ENCODE measurements at places on chromosomes 3 and 15.

DNA sequence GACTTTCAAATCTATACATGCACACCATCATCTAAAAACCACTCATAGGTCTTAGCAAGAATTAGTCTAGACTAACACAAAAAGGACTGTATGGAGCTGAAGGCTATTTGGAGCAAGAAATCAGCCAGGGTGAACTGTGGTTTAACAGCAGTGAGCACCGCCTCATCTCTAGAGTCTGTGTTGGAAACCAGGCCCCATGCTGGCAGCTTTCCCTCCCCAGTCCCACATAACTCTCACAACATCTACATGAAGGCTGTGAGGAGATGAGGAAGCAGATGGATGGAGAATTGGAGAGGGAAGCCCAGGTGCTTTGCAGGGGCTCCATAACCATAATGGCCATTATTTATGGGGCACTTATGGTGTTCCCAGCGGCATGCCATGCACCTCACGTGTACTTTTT, 133.2 kb upstream of the TOPAZ1 start:
- DNase-seq: no peak

DNA sequence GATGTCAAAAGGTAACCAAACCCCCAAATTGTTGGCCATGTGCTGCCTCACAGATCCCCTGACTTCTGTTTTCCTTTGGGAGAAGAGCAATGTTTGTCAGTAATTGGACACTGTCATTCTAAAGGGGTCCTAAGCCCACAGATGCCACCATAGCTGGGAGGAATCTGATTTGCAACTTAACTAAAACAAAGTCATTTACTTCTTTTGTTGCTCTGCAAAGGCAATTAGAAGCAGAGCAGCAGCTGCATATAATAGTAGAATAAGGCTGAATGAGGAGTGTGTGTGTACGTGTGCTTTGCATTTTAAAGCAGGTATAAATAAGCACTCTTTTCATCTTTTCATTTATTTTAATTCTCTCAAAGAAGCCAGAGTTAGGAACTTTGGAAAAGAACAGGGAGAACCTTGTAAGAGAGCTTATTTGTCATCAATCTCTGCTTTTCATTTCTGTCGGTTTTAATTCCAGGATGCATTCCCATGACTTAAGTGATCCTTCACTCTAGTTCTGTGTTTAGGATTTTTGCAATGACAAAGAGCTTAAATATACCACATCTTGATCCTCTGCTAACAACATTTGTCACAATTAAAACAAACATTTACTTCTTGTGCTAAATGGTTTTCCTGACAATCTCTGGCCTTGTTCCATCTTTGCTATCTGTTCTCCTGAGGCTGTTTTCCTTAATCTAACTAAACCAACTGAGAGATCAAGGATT, 530.2 kb upstream of the CBLB start:
- DNase-seq: no peak

- DNase-seq: no peak
Observed at GRCh38 chr3:51727500-51727899, 20.6 kb downstream of the GRM2 start.

GRCh38 chr3:25339225-25339624, 88.8 kb upstream of the RARB start:
- DNase-seq: no peak

- DNase-seq: peak; percentile 19
Observed at GRCh38 chr3:48194446-48195071, 6.3 kb upstream of the CDC25A start.
